ENCODE measurements at places on chromosomes 3 and 15. TPM values are rescaled to one million over a fixed set of nuclear protein-coding genes. Genes with fewer than 3 reads are reported as not detected.

- no peak for DNase-seq
These were observed 145.0 kb upstream of the TMCO5A start for GRCh38 chr15:37789397-37789786.

GRCh38 chr3:72996121-72996472 is 514 bp upstream of the PPP4R2 start:
- DNase-seq: no peak

DNA sequence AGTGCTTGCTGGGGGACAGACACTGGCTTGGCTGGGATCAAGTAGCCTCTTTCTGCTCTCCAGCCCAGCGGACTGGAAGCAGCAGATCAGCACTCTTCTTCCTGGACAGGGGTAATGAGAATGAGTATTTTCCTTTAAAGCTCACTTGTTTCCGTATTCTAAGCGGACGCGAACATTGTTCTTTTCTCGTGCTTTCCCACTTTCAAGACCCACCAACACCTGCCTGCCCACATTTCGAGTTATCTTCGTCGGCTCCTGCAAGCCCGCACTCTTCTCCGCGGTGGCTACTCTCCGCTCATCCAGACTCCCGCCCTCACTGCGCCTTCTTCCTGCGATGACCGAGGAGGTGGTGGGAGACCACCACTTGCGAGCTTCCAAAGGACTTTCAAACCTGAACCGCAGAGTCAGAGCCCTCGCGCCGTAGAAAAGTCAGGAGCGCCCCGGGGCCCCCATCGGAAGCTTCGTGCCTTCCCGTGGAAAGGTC is 1.6 kb upstream of the PPM1L start:
- DNase-seq: peak; percentile 3

- DNase-seq: no peak
These were observed 466.1 kb upstream of the ATP11B start for GRCh38 chr3:182327196-182327681.

WDR72 gene
- 0.08 TPM for total RNA-seq

SMCO1 gene
- total RNA-seq: not detected

Data from esophagus squamous epithelium (tissue), 5 donors.